ENCODE measurements at places on chromosomes 12 and 14.

DNA sequence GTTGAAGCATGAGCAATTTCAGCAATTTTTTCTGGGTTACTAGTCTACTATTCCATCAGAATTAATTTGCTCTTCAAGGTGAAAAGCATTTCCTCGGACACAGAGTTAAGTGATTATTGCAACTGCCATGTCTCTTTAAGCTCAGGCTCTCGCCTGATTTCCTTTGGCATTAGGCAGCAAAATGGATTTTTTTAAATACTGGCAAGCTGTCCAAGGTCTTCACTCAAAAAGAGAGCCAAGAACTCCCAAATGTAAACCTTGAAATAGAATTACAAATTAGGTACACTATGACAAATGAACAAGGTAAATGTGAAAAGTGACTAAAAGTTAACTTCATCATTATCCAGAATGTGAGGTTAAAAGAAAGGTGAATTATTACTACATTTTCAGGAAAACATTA, 111.9 kb downstream of the GARIN6 start:
- DNase-seq = no peak

GRCh38 chr12:132419631-132420246, 70.2 kb upstream of the FBRSL1 start:
- DNase-seq = no peak

- no peak for DNase-seq
Measured at GRCh38 chr14:104641753-104642539, 37.4 kb upstream of the TMEM179 start.

- no peak for DNase-seq
Measured at GRCh38 chr12:107475900-107476299, 209.7 kb upstream of the PWP1 start.

DNA sequence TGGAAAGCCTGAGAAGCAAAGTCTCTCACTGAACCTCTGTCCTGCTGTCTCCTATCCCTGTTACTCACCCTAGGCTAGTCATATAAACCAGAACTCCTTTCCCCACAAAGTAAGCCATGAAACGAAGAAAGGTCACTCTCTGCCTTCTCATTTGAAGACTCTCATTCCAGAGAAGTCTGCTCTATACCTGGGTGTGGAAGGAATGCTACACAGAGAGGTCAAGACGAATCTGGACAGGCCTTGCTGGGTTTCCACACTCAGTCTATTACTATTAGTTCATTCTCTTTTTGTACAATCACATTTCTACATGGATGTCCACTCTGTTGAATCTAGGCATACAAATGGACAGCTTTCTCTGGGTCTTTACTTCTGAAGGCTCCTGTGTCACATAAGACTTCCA, 2.4 kb upstream of the AEBP2 start:
- no peak for DNase-seq

DNA sequence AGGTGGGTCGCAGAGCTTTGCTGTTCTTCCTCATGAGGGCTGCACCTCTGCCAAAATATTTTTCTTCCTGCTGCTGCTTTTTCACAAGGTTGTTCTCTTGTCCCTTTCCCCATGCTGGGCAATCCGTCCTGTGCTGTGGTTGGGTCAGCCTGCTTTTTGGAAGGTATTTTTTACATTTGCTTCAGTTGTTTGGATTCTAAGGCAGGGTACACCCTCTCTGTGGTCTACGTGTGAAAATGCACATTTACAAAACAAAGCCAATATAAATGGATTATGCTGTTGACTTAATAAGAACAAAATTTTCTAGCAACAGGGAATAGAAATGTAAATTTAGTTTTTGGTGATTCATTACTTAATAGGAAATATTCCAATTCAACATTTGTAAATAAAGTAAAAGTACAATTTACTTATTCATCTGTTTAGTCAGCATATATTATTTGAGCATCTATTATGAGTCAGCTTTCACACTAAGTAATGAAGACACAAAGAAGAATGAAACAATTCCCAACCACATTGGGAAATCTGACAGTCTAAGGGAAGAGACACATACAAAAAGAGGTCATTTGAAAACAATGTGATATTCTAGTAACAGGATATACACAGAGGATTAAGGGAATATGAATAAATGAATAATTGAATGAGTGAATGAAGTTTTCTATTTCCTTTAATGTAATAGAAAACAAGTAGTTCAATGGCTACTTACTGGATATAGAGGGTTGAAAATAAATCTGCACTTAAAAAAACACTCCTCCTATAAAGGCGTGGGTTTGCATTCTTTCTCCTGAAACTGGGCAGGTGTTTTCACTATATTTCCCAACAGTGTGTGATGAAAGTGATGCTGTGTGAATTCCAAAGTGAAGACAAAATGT, 94.6 kb upstream of the PRICKLE1 start:
- DNase-seq = no peak

DNA sequence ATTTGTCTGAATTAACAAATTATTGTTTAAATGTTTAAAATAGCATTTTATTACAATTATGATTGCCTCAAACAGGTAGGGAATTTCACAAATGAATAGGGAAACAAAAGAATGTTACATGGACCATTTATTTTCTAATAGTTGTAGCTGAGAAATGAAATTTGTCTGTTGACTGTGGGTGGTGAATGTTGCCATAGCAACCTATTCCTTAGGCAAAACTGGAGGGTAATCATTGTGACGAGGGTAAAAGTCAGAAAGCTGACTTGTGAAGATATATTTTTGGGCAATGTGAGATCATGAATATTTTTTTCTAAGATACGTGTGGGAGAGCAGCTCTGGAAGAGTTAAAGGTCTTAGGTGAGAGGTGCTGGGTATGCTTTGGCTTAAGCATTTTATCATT, 24.2 kb upstream of the CLEC14A start:
- no peak for DNase-seq

DNA sequence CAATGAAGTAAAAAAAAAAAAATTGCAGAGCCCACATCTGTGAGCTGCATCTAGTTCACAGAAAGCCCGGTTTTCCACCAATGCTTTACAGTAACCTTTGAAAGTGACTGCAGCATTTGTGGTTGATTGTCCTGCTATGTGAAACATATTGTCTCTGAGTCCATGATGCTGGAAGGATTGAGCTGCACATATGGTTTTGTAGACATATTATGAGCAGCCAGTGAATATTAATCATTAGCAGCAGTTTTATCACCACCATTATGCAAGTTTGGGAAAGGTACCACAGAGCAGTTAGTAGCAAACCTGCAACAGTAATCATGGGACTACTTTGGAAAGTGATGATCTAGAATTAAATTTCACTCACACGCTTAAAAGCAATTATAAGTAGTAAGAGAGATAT, 151.5 kb upstream of the PRICKLE1 start:
- no peak for DNase-seq

GRCh38 chr14:51539571-51540037, 112.1 kb upstream of the FRMD6 start:
- no peak for DNase-seq

GRCh38 chr14:104697317-104697703, 7.9 kb downstream of the INF2 start:
- no peak for DNase-seq

- DNase-seq = no peak
Measured at GRCh38 chr14:36619853-36620252, 37.4 kb upstream of the NKX2-8 start.

DNA sequence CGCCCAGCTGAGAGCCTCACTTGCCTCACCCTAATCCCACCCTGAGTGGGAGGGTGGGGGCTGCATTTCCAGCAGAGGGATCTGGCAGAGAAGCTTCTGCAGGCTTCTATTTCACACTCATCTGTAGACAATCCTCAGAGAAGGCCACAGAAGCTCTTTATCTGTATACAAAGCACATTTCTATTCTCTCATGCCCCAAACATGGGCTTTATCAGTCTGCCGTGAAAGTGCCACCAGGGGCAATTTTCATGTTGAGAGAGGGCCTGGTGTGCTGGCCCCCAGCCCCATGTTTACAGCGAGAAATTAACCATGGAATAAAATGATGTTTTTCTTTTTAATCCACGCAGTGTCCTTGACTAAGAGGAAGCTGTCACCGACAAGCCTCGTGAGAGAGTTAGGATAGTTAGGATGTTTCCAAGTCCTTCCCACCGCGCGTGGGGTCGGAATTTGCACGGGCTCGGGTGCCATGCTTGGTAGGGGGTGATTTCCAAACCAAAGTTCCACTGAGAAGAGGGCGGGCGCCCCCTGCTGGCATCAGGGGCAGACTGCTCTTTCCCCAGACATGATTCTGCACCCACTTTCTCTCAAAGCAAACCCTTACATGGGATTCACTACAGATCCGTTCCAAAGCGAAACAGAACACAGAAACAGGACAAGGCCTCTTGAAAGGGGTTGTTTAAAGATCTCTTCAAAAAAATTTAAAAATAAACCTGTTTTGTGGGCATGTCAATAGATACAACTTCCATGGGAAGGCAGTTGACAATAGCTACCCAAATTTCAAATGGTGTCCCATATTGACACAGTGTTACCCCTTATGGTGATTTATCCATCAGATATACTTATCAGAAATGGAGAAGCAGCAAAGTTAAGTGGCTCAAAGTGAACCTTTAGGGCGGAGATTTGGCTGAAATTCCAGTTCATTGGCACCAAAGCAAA, 19.4 kb downstream of the BDKRB1 start:
- peak; percentile 81 for DNase-seq

- DNase-seq = no peak
Measured at GRCh38 chr14:105042813-105043212, 21.9 kb upstream of the CDCA4 start.

GRCh38 chr14:93903342-93904184, 23.6 kb upstream of the FAM181A start:
- DNase-seq = peak; percentile 12

- DNase-seq = no peak
Measured at GRCh38 chr14:95886366-95887056, 9.9 kb downstream of the TUNAR start.

GRCh38 chr14:52755607-52756316, 25.8 kb downstream of the STYX start:
- DNase-seq = no peak

Data from stimulated activated CD4-positive, alpha-beta T cell treated with anti-CD3 and anti-CD28 coated beads, Interleukin-15, amount 100 ng/mL, for 24 hours (primary cell).